ENCODE measurements at places on chromosomes 13 and 19.

- DNase-seq: no peak
Measured at GRCh38 chr19:5542665-5543064, 25.1 kb downstream of the TINCR start.

GRCh38 chr19:5466072-5466471 lies 10.9 kb downstream of the ZNRF4 start:
- DNase-seq: no peak

DNA sequence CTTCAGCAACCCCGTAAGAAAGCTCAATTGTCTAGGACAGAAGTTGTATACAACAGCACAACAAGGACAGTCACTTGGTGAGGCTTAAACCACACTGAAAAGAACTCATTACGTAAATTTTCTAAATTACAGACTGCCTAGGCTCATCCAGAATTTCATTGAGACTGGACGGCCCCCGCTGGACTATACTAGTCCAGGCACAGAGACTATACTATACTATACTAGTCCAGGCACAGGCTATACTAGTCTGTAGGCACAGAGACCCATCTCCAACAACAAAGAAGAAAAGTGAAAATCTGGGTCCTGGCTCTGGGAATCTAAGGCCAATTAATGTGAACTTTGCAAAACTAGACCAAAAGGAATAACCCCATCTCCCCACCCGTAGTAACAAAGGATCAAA lies 700 bp downstream of the ZNF816 start:
- DNase-seq: no peak

GRCh38 chr19:49677231-49677900 lies at the start of gene PRMT1:
TSS of gene PRMT1 (plus strand) at chr19:49677271. CDS start at chr19:49677281, 10 bp downstream.
- DNase-seq: peak; percentile 72

- no peak for DNase-seq
Measured at GRCh38 chr19:33047422-33047821, 17.3 kb downstream of the RHPN2 start.

DNA sequence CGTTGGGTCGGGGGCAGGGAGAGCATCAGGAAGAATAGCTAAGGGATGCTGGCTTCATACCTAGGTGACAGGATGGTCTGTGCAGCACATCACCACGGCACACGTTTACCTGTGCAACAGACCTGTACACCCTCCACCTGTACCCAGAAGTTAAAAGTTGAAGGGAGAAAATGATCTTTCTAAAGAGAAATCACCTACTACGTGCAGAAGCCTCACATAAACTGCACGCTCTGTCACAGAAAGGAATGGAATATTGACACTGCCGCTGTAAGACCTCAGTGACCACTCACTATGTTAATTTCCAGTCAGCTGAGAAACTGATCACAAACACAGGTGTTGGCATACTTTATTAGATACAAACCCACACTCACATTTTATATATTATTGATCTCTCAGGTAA lies 26.8 kb downstream of the LAMP1 start:
- DNase-seq: no peak
